Uterine smooth muscle cell (primary cell): ENCODE measurements at places on chromosomes 3 and 15. TPM values are rescaled to one million over a fixed set of nuclear protein-coding genes. Genes with fewer than 3 reads are reported as not detected.

Gene MEGF11
- not detected in 2 replicates for total RNA-seq

Gene KBTBD13
- not detected in 2 replicates for total RNA-seq

Gene DYNLT2B
- total RNA-seq = 7.9 and 8.9 TPM in 2 replicates

Gene TLR9
- under 0.01 TPM in 1 of 2 replicates, not detected in the other for total RNA-seq

Gene HTR3C
- not detected in 2 replicates for total RNA-seq

Gene CDHR4
- total RNA-seq = 0.12 TPM in 1 of 2 replicates, not detected in the other

Gene STAB1
- 0.44 and 0.62 TPM in 2 replicates for total RNA-seq

Gene C2CD4A
- total RNA-seq = 0.12 TPM in 1 of 2 replicates, not detected in the other

Gene SLC12A8
- total RNA-seq = 3.2 and 6.9 TPM in 2 replicates

Gene MUSTN1
- total RNA-seq = 0.50 TPM in 1 of 2 replicates, not detected in the other

Gene UROC1
- not detected in 2 replicates for total RNA-seq

Gene SLC28A1
- under 0.01 and 0.12 TPM in 2 replicates for total RNA-seq

Gene DUOXA2
- total RNA-seq = not detected in 2 replicates

Gene ACKR4
- 1.5 and 2.1 TPM in 2 replicates for total RNA-seq

Gene INKA1
- total RNA-seq = 3.7 and 5.4 TPM in 2 replicates

Gene ALG1L2
- total RNA-seq = 0.22 TPM in 1 of 2 replicates, not detected in the other

Gene MKRN2OS
- not detected in 2 replicates for total RNA-seq

Gene RGMA
- 0.22 and 0.50 TPM in 2 replicates for total RNA-seq

Gene PRR20G
- not detected in 2 replicates for total RNA-seq

Gene GOLIM4
- total RNA-seq = 76.7 and 83.9 TPM in 2 replicates

Gene CSTA
- total RNA-seq = 0.11 and 1.1 TPM in 2 replicates

Gene SEMA5B
- not detected in 2 replicates for total RNA-seq
